ENCODE measurements at places on chromosomes 16 and 17. TPM values are rescaled to one million over a fixed set of nuclear protein-coding genes. Genes with fewer than 3 reads are reported as not detected.

DNA sequence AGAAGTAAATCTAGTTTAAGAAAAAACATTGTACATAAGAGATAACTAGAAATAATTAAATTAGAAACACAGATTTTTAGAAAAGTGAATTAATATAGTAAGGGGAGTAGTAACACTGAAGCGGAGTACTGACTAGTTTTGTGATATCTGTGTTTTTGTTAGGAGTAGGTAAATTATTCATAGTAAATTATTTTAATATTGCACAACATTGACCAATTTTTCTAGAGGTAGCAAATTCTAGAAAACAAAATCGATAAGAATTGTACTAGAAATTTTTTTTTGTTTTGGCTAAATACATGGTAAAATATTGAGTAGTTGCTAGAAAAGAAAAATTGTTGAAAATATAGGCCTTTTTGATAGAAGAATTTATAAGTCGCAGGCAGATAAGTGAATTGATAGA is 156.5 kb downstream of the CHD9 start:
- DNase-seq = no peak
- H3K36me3 ChIP-seq = no peaks in the 10 kb centered on the region
- no peak overlapping the region for H3K4me3 ChIP-seq
- peaks cover 87% of the 10 kb centered on the region for H3K4me1 ChIP-seq
- H3K27ac ChIP-seq = no peak overlapping the region
- H3K27me3 ChIP-seq = no peaks in the 10 kb centered on the region

- H3K36me3 ChIP-seq = peaks cover 65% of the 10 kb centered on the region
- peak; percentile 90 for DNase-seq
- H3K4me3 ChIP-seq = no peak overlapping the region
- no peaks in the 10 kb centered on the region for H3K27me3 ChIP-seq
Measured at GRCh38 chr17:17812211-17813054, 24.4 kb downstream of the SREBF1 start.

DNA sequence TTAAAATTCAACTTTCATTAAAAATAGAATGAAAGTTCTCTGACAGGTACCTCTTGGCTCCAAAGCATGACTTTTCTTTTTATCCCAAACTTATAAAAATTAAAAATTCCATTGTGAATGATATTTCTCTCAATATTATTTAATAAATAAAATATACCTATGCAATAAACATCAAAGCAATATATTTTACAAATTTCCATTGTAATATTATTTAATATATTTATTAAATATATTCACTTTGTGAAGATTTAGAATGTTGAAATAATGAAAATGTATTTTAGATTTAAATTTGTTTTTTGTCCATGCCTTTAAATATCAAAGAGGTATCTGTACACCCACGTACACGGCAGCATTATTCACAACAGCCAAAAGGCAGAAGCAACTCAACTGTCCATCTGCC is 147.8 kb downstream of the CEP112 start:
- H3K36me3 ChIP-seq = no peaks in the 10 kb centered on the region
- H3K27ac ChIP-seq = no peak overlapping the region
- no peak overlapping the region for H3K4me3 ChIP-seq
- H3K4me1 ChIP-seq = no peaks in the 10 kb centered on the region

DNA sequence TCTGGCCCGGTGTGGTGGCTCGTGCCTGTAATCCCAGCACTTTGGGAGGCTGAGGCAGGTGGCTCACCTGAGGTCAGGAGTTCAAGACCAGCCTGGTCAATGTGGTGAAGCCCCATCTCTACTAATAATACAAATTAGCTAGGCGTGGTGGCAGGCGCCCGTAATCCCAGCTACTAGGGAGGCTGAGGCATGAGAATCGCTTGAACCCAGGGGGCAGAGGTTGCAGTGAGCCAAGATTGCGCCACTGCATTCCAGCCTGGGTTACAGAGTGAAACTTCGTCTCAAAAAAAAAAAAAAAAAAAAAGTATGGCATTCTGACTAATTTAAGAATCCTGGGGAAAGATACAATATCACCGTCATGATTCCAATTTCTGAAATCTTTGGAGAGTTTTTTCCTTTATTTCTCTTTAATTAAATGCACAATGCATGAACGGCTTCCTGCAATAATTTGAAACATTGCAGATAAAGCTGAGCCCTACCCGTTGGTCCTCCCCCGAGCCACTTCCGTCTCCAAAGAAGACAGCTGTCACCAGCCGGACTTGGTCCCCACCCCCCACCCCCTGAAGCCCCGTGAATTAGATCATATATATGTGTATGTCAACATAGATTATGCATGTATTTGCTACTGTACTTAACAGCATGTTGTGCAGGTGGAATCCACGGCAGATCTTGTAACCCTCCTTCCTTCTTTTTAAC is 142.6 kb upstream of the PLCG2 start:
- peaks cover 10% of the 10 kb centered on the region for H3K4me1 ChIP-seq
- H3K4me3 ChIP-seq = no peak overlapping the region
- DNase-seq = no peak
- no peak overlapping the region for H3K27ac ChIP-seq
- no peaks in the 10 kb centered on the region for H3K36me3 ChIP-seq

The DRC7 gene
- total RNA-seq = not detected
